ENCODE measurements at places on chromosomes 1 and 21.

DNA sequence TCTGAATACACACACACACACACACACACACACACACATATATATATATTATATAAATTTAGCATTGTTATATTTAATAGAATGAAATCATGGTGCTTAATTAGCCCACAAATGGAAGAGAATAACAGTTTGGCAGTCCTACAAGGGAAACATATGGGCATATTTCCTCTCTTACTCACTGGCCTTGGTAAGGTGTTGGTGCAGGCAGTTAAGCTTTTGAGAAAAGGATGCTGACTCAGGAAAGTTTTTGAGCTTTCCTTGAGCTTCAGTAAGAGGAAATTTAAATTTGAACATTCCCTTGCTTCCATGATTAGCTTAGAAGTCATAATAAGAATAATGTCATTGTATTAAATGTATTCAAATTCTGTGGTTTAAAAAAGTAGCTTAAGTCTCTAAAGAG is 37.0 kb upstream of the B3GALT5 start:
- no peak for DNase-seq

DNA sequence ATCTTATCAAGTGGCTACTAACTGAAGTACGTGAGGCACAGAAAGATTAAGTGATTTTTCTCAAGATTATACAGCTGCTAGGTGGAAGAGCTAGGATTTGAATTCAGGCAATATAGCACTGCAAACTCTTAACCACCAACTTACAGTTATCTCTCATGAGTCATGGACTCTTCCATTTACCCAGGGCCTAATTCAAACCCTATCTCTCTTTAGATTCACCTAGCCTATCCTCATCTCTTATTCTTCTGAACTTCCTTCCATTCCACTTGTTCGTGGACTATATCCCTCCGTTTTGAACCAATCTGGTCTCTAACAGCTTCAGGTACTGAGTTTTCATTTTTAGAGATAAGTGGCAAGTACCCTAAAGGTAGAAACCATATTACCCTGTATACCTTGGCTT is 92.8 kb upstream of the DMRTA2 start:
- DNase-seq = no peak

DNA sequence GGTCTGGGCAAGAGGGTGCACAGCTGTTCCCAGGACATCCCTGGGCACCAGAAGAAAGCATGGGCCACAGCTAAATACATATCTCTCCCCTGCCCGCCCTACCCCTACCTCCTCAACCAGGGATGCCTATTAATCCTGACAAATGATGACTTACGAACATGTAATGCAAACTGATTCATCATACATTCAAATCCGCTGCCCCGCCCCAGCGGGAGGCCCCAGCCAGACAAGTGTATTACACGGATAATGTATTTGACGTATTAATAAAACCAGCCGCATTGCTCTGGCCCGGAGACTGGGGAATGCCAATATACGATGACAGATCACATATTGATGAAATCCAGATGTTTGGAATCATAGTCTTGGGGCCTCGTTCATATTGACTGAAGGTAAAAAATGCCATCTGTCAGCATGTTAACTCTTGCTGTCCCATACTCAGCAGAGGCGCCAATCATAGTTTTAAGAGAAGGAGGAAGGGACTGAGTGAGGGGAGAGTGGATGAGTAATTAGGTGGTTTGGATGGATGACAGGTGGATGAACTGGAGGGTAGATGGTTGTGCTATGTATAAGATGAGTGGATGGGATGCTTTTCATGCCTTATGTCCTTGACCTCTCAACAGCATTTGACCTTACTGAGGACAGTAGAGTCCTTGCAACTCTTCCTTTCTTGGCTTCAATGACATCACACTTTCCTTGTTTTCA is 68.2 kb downstream of the TMEM53 start:
- no peak for DNase-seq

DNA sequence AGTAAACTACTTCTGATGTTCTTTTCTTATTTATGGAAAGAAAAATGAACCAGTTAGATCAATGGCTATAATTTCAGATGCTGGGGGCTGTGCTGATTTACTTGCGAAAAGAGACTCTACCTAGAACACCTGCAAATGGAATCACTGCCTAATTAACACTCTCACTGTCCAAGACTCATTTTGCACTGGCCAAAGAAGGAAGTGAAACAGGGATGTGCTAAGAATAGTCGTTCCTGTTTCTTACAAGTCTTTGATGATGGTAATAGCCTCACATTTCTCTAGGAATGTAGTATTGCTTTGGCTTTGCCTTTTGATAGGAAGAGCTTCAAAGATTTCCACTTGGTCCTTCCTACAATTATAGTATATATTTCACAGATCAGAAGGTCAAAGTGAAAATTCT is 12.7 kb upstream of the TSNAX start:
- DNase-seq = no peak

- DNase-seq = no peak
Measured at GRCh38 chr1:229108598-229109201, 162.2 kb upstream of the RAB4A start.

DNA sequence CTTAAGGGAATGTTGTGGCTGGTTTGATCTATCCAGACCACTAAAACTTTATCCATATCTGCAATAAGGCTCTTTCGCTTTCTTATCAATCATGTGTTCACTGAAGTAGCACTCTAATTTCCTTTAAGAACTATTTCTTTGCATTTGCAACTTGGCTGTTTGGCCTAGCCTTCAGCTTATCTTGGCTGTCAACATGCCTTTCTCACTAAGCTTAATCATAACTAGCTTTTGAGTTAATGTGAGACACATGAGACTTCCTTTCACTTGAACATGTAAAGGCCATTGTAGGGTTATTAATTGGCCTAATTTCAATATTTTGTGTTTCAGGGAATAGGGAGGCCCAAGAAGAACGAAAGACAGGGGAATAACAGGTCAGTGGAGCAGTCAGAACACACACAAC is 124.7 kb downstream of the TNFSF18 start:
- DNase-seq = no peak

DNA sequence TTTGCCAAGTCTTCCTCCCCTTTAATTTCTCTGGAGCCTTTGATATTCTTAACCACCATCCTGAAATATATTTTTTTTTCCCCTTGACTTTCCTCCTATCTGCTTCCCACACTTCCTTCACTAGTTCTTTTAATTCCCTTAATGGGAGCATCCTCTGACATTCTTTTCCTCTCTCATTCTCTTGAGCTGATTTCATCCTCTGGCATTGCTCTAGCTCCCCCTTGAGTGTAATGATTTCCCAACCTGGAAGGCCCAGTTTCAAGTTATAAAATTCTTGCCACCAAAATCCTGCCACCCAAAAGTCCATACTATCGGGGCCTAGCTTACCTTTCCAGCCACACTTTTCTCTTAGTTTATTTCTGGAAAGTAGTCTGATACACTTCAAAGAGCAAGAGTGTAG is 39.5 kb upstream of the UBE2U start:
- DNase-seq = no peak

GRCh38 chr1:156104065-156104810 is 10.3 kb upstream of the LMNA start:
- DNase-seq = no peak

GRCh38 chr1:161792740-161793139 is 26.6 kb downstream of the ATF6 start:
- no peak for DNase-seq

GRCh38 chr1:151065089-151065645 is 5.0 kb downstream of the MLLT11 start:
- no peak for DNase-seq

DNA sequence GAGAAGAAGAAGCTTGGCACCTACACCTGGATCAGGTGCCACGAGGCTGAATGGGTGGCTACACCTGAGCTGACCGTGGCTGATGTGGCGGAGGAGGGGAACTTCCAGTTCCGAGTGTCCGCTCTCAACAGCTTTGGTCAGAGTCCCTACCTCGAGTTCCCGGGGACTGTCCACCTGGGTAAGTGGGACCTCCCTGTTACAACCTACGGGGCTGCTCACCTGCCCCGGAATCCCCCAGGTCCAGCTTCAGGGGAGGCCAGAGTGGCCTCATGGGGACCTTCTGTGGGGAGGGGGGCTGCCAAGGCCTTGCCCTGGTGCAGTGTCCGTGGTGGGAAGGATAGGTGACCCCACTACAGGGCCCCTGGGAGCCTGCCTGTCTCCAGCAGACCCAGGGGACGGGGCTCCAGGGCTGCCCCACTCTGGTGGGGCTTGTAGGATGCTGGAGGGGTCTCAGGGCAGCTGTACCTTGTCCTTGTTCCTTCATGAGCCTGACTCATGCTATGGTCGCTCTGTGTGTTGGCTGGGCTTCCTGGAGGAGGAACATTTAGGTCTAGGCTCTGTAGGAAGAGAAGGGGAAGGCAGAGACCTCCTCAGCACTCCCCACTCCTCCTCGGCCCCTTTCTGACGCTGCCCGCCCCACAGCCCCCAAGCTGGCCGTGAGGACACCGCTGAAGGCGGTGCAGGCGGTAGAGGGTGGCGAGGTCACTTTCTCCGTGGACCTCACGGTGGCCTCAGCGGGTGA is 7.2 kb downstream of the OBSCN start:
- DNase-seq = no peak
